CD4-positive, CD25-positive, alpha-beta regulatory T cell (primary cell): ENCODE measurements at places on chromosomes 3 and 15.

GRCh38 chr3:74269689-74270088, 344.8 kb downstream of the CNTN3 start:
- DNase-seq, result no peak

- no peak for DNase-seq
Observed at GRCh38 chr3:182220013-182220412, 508.3 kb downstream of the SOX2 start.

GRCh38 chr3:43369404-43370292, 83.3 kb downstream of the SNRK start:
- DNase-seq, result no peak

DNA sequence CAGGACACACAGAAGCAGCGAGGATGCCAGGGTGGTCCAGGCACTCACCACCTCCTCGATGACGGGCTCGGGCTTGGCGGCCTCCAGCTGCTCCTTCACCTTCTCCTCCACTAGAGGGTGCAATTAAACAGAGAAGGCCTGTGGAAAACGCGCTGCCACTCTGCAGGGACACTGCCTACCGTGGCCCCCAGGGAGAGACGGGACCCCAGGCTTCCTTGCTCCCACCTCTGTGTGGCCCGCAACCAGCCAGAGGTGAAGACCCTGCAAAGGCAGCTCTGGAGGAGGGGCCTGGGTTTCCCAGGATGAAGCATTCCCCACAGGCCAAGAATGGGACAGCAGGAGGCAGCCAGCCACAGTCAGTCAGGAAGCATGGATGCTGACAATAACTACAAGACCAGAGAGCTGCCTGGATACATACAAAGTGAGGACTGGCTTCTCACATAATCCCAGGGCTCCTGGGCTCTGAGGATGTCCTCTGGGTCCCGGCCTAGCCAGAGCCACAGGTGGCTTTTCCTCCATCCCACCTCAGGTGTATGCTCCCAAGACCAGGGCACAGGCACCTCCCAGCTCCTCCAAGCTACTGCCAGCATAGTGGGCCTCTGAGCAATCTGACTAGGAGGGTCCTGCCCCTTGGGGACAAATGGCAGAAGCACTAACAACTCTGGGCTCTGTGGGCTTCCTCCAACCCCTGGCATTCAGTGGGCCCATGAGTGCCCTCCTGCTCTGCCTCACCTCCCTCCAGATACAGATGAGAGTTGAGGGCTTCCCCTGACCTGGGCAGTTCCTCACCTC, 46.2 kb downstream of the PTH1R start:
- DNase-seq, result peak; percentile 44

- no peak for DNase-seq
Observed at GRCh38 chr15:100211855-100212850, 129.6 kb downstream of the ADAMTS17 start.

DNA sequence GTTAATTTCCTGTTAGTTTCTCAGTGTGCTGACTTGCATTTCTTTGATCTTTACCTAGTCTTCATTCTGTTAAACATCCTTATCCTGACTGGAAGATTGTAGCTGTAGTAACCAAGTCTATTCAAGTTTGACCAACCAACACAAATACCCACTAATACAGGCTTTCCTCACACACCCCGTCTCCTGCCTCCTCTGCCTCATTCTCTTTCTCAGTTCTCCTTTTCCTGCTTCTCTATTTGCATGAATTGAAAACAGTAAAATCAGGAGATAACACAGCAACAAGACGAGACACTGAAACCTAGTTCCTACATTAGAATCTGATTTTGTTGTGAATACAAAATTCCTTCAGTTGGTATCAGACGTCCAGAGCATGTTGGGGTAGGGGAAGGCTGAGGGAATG, 116.9 kb upstream of the ARPP21 start:
- no peak for DNase-seq

- DNase-seq, result no peak
Observed at GRCh38 chr3:189317911-189318310, 146.1 kb downstream of the TPRG1 start.

GRCh38 chr3:140724856-140725812, 47.3 kb downstream of the TRIM42 start:
- DNase-seq, result no peak

DNA sequence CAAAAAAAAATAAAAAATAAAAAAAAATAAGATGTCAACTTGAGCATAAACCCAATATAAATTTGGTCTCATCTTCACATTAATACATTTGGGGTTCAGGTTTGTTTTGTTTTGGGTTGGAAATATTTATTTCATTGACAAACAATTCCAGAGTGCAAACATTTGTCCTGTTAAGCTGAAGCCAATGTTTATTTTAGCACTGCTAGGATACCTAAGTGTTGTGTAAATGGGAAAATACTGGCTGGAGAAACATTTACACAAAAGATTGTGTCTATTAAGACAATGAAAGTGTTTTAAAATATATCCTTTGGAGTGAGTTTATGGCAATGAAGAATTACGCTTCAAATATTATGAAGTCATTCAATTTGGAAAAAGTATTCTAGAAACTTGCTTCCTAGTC, 91.1 kb downstream of the MEIS2 start:
- no peak for DNase-seq

DNA sequence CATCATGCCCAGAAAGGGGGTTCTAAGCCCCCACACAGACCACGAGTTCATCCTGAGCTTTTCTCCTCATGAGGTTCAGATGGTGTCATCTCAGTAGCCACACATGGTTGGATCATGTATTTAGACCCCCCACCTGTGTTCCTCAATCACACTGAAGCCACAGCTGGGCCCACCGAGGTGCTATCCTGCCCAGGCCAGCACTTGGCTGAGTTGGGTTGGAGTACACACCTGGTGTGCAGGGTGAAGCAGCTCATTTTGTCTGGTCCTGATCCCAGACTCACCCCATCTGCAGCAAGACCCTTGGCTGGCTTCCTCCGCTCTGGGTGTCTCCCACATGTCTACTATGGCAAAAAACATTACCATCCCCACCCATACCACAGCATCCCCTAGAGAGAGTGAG, 41.9 kb downstream of the ACAA1 start:
- no peak for DNase-seq

- DNase-seq, result no peak
Observed at GRCh38 chr3:170044271-170044670, 6.5 kb downstream of the GPR160 start.

DNA sequence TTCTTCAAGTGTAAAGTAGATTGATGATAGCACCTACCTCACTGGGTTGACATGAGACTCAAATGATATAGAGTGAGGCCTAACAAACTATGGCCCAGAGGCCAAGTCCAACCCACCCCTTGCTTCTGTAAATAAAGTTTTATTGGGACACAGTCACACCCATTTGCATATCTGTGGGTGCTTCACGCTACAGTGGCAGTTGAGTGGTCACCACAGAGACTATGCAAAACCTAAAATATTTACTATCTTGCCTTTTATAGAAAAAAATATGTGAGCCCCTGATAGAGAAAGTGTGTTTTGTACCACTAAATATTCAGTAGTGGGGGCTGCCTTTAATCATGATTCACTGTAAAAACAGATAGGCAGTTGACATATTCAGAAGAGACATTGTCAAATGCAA, 38.0 kb downstream of the ACAN start:
- no peak for DNase-seq

- peak; percentile 73 for DNase-seq
Observed at GRCh38 chr15:38707802-38708671, 143.4 kb upstream of the RASGRP1 start.

DNA sequence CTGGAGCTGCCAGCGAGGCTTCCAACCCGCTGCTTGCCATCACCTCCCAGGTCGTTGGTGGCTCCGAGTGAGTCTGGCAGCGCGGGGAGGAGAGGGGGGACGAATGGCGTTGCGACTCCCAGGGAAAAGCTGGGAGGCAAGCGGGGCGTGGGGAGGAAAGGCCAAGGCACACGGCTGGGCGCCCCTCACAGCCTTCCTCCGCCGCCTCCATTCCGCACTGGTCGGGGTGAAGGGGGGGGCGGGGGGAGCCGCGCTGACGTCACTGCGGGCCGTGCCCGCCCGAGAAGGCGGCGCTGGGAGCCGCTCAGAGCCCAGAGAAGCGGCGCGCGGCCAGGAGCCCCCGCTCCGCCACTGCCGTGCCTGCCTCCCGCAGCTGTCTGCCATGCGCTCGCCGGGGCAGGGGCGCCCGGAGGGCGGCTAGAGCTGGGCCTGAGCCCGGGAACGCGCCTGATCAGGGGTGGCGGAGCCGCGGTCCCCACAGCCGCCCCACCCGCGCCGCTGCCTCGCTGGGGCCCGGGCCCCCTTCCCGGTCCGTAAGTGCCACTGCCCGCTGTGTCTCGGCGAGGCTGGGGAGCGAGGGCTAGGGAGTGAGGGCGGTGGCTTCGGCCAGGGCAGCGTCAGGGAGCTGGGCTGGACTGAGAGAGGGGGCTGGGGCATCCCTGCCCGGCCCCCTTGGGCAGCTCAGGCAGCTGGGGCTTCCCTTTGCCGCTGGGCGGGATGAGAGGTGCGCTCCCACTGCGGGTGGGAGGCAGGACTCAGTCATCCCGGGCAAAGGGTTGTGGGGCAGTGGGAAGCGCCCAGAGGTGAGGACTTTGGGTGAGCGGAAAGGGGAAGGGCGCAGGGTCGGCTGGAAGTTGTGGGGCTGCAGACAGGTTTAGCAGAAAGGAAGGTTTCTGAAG, 27.8 kb upstream of the POLG start:
- no peak for DNase-seq

- no peak for DNase-seq
Observed at GRCh38 chr3:16101295-16102186, 72.9 kb upstream of the GALNT15 start.

- no peak for DNase-seq
Observed at GRCh38 chr3:13771496-13771895, 108.4 kb downstream of the WNT7A start.

DNA sequence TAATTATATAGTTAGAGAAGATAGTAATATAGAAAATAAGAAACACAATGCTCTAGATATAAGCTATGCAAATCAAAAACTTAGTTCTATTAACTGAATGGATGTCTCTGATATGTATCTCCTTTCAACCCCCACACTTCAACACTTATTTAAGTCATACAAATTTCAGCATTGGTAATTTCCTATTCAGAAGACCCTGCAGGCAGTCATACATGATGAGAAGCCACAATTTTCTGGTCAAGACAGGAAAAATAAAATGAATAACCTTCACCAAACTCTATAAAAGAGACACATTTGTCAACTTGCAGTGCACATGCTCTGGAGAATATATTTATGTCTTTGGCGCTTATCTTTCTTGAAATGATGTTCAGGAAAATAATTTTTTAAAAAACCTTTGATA, 578 bp upstream of the BCHE start:
- no peak for DNase-seq
